EH (cell line): ENCODE measurements at places on chromosomes 7 and 10.

- DNase-seq = no peak
These were observed 337.0 kb downstream of the PTEN start for GRCh38 chr10:88200312-88201032.

DNA sequence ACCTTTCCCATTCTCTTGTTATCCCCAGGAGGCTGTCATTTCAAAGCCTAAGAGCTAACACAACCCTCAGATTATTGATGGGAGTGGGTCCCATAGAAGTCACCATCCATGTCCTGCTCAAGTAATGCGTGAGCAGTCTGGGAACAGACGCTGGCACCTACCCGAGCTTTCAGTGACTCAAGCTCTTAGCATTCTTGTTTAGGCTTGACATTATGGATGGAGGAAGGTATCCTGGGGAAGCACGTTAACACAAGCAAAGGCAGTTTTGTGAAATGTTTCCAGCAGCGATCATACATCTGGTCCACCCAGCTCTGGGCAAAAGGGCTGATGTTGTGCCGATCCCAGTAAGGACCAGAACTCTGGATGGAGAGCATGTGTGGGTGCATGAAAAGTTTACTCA, 30.0 kb upstream of the AUTS2 start:
- DNase-seq = no peak

DNA sequence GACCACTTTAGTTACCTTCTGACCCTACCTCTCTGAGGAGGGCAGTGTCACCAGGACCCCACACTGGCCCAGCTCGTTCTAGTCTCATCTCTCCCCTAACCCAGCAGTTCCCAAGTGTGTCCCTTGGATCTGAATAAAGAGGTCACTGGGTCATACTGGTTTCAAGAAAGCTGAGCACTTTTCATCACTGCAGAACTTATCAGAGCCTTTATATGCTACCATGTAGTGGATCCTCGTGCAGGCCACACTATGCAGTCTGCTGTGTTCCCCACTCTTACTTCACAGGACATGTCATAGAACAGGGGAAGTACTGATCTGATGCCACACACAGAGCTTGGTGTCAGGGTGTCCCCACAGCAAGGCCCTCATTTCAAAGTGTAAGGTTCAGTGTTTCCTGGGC, 113.8 kb downstream of the GFRA1 start:
- DNase-seq = no peak

GRCh38 chr7:19128856-19129255, 11.4 kb upstream of the TWIST1 start:
- DNase-seq = no peak

DNA sequence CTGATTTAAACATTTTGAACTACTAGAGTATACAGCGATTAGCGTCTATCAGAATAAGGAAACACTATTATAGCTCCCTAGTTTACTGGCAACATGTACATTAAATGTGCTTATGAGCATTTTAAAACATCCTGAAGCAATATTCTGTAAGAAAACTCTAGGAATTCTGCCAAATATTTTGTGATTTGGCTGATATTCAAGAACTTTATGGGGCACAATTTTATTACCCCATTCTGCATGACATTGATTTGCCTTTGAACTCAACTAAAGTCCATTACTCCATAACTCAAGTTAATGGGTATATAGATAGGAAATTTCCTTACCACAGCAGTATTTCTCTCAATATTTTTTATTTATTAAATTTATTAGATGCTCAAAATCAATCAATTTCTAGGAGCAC, 369.9 kb upstream of the KCND2 start:
- no peak for DNase-seq

- no peak for DNase-seq
These were observed 57.4 kb upstream of the SVIL start for GRCh38 chr10:29692121-29692539.

GRCh38 chr7:110548372-110548771, 542.6 kb upstream of the LRRN3 start:
- DNase-seq = peak; percentile 72

DNA sequence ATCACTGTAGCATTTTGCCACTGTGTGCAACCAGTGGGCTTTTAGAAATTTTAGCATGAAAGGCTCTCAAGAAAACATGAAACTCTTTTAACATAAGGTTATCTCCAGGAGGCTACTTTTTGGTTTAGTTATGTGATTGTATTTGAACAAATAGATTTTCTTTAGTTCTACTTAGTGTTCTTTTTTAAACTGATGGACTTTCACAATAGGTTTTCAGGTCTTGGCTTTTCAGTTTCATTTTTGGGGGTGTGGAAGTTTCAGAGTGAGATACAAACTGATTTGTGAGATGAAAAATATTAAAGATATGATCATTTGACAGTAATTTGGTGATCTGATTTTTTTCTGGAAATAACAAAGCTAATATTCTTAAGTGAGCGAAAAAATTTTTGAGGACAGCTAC, 344.1 kb downstream of the PHF14 start:
- DNase-seq = no peak

GRCh38 chr10:99276848-99277486, 41.3 kb upstream of the HPSE2 start:
- peak; percentile 37 for DNase-seq

GRCh38 chr7:33726582-33726981, 178.8 kb upstream of the BMPER start:
- no peak for DNase-seq

DNA sequence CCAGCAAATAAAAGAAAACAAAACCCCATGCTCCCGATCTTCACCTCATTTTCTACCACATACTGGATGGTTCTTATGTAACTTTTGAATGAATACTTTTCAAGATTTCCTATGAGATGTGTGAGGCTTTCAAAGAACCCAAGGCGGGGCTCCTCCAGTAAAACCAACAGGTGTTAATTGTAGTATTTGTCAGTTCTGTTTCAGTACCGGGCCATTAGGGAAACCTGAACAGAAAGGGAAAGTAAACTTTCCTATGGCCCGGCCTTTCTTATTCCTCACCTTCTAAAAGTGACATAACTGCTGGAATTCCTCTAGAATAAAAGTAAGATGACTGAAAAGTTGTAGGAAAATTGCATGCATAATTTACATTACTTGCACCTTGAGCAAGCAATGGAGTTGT, 672.9 kb downstream of the MAGI2 start:
- no peak for DNase-seq

DNA sequence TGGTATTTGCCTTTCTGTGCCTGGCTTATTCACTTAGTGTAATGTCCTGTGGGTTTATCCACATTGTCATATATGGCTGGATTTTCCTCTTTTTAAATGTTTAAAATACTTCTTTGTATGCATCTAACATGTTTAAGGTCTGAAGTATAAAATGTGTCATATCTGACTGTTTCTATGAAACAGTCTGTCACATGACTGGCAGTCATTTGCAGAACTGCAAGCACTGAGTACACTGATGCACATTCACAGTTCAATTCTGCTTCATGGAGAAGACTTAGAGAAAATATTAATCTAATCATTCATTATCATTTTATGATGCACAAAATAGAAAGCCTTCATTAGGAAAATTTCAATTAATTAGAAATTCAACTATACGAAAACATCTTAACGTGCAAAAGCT, 119.7 kb upstream of the PRSS58 start:
- DNase-seq = no peak

DNA sequence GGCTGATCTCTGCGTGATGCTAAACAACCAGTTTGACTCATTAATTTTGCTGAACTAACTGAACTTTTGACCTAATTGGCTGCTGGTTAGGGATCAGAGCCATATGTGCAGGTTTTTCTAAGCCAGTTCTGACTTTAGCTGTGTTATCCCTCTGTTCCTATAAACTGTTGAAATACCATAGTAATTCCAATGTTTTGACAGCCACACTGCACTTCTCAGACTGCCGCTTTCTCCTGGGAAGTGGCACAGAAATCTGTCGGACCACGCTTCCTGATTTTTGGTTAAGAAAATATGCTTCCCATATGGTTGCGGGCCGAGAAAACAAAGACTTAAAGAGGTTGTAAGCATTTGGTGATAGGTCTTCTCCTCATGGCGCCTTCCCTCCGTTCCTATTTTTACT, 42.3 kb downstream of the TBXAS1 start:
- peak; percentile 73 for DNase-seq

DNA sequence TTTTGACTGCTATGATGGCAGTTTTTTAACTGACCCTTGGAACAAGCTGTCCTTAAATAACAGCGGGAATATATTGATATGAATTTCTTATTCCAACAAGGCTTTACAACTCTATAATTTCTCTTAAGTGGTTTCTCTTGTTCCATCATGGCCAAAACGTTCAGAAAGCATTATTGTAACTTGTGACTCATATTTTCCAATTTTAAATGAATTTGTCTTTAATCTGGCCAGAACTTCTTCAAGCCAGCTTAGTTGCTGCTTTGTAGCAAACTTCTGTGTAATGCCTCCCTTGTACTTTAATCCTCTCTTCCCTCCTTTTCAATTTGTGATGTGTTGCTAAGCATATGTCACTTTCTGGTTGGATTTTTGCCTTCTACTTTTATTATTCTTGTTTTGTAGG, 271.9 kb downstream of the KIF20B start:
- peak; percentile 3 for DNase-seq

DNA sequence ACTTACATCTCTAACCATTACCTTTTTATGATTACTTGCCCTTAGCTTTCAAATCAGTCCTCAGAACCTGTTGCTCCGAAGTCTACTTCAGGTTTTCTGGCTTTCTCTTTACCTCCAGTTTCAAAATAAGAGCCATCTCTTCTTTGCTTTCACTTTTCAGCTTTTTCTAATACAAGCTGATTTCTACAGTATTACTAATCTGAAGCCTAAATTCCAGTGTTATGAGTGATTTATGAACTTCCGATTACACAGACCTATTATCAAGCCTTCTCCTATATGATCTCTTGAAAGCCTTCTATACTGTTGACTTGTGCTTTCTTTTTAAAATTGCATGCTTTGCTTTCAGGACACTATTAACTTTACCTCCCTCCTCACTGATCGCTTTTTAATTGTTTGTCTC, 1307.8 kb upstream of the CELF2 start:
- DNase-seq = peak; percentile 0

- peak; percentile 18 for DNase-seq
These were observed 60.2 kb downstream of the DNAJB9 start for GRCh38 chr7:108629651-108630400.

DNA sequence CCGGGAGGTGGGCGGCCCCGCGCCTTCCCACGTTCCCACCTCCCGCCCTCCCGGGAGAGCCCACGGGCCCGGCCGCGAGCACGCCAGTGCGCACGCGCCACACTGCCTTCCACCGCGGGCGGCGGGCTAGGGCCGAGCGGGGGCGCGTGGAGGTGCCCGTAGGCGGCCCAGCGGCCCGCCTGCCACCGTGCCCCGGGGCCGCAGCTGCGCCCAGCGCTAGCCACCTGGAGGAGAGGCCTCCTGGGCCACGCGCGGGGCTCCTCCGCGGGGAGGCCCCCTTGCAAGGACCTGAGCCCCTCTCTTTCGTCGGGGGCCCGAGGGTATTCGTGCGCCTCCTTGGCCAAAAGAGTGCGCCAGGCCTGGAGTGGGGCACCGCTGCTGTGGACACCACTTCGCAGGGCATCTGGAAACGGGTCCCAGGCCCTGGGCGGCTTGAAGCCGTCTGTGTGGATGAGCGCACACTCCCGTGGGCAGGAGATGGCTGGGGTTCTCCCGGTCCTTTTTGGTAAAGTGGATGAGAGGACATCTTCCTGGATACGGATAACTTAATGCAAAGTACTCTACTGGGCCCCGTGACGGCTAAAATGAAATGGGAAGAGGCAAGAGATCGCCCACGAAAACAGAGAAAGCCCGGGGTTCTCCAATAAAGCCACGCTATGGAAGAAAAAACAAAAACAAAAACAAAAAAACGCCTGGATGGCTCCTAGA, 9.0 kb upstream of the EBF3 start:
- no peak for DNase-seq

DNA sequence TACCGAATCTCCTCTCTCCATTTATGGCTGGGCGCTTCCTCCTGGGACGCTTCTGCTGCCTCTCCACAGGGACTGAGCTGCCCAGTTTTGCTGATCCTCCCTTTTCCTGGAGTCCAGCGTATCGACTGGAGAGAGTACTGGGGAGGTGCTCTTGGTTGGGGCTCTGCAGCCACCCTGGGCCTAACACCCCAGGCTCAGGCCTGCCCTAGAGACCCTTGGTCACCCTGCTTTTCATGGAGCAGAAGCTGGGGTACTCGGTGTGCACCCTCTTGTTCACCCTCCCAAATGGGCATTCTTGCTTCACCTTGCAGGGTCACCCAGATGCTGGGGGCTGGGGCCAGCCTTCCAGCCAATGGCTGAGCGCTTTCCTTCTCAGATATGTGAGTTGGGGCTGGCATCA, 88.8 kb upstream of the RET start:
- no peak for DNase-seq

DNA sequence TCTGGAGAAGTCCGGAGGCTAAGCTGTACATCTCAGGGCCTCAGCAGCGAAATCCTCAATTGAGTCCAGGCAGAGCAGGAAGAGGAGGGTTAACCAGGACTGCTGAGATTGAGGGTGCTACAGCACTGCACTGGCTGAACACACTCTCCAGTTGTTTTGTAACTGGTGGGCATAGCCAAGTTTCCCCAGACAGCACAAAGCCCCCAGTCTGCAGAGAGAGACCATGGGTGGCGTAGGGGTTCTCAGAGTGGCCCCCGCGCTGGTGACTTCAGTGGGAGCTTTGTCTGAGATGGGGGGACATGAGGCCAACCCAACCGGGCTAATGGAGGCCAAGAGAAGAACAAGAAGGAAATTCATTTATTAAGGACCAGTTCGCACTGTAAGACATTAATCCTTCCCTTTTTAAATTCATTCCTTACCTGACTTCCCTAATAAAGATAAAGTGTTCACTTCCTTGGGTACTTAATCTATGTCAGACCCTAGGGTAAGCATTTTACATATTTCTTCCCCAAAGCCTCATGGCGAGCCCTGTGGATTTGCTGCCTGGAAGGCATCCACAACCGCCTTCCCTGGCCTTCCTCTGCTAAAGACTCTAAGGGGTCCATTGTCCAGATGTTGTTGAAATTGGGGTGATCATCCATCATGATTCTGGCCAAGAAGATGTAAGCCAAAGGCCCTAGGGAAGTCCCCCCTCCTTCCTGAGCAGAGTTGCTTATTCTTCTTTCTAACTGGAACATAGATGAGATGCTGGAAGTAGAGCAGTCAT, 121.4 kb upstream of the CHST15 start:
- DNase-seq = no peak

DNA sequence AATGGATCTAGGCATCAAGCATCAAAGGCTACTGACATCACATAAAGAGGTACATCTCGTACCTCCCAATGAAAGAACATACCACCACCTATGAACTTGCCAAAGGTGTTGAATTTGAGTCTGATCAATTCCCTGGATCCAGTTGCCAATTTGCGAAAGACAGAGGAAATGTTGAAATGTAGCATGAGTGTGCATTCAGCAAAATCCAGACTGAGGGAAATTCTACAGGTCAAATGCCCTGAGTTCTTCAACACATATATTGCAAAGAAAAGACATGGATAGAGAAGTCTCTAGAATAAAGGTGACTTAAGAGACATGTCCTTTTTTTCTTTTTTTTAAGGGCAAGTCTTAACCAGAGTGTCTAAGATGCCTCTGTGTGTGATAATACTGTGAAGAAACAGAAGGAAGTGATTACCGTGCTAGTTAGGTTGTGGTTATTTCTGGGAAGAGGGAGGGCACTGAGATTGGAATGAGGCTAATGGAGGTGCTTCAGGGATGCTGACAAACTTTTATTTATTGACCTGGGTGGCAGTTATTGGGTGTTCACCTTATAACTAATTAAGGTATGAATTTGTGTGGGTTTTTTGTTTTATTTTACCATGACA, 128.7 kb downstream of the SAMD9 start:
- DNase-seq = peak; percentile 51
